ENCODE measurements at places on chromosomes 2 and 18. TPM values are rescaled to one million over a fixed set of nuclear protein-coding genes. Genes with fewer than 3 reads are reported as not detected.

DNA sequence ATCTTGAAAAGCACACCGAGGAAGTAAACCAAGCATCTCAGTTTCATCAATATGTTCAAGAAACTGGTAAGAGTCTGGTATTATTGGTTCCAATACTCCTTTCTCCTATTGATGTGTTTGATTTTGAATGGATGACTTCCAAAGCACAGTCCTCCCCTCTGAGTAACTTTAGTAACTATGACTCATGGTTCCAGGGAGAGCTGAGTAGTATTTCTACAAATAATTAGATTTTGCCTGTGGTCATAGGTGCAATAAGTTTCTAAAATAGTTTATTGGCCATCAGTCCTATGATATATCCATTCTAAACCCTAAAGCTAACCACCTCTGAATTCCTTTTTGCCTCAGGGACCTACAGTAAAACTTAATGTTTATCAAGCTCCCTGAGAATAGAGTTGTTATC, 352.4 kb downstream of the XIRP2 start:
- no peak for DNase-seq
- H3K4me3 ChIP-seq: no peak overlapping the region
- no peaks in the 10 kb centered on the region for H3K4me1 ChIP-seq
- no peak overlapping the region for H3K27ac ChIP-seq
- no peaks in the 10 kb centered on the region for H3K36me3 ChIP-seq
- no peaks in the 10 kb centered on the region for H3K27me3 ChIP-seq

- H3K4me3 ChIP-seq: no peak overlapping the region
- no peaks in the 10 kb centered on the region for H3K36me3 ChIP-seq
- H3K27me3 ChIP-seq: no peaks in the 10 kb centered on the region
- H3K4me1 ChIP-seq: 0 out of 2 replicates have a peak, but pooled peaks cover 6% of the 10 kb centered on the region
- H3K27ac ChIP-seq: no peak overlapping the region
Observed at GRCh38 chr2:130338793-130339345, 3.8 kb upstream of the IMP4 start.

- no peak for DNase-seq
- peaks cover 30% of the 10 kb centered on the region for H3K4me1 ChIP-seq
- no peak overlapping the region for H3K27ac ChIP-seq
- no peaks in the 10 kb centered on the region for H3K27me3 ChIP-seq
Observed at GRCh38 chr18:10895976-10896375, 253.4 kb downstream of the PIEZO2 start.

DNA sequence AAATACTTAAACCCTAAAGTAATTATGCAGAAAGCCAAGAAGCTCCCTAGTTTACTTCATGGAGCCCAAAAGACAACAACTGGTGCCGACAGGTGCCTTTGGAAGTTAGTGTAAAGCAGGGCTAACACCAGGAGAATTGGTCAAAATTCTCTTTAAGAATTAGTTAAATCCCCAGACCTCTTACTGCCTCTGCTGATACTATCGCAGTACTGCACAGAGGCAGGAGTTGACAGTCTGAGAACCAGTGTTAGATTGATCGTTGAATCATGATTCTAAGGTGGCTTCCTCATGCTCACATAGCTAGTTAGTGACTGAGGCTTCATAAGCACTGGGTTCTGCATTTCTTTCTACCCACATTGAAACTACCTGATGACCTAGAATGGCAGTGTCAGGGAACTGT, 445.0 kb downstream of the XIRP2 start:
- H3K4me1 ChIP-seq: no peaks in the 10 kb centered on the region
- no peaks in the 10 kb centered on the region for H3K36me3 ChIP-seq
- H3K27me3 ChIP-seq: no peaks in the 10 kb centered on the region
- no peak overlapping the region for H3K27ac ChIP-seq

The C2orf92 gene
- 3.4 TPM for total RNA-seq

The LMAN2L gene
- 5.7 TPM for total RNA-seq

All from GM12878 (cell line).